Esophagus squamous epithelium (tissue), 5 donors: ENCODE measurements at places on chromosomes 1 and 21.

DNA sequence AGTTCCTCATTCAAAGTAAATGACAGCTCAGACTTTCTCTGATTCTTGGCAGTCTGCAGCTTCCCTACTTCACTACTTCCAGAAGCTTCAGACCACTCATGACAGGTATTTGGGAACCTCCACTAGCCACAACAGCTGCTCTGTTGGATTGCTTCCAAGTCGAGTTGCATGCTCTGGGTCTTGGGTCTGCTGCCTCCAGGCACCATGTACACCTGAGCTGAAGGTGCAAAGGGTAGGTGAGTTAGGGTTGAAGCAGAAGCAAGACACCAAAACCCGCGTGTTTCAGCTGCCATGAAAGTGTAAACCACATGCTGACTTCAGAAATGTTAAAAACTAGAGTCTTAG, 62.7 kb downstream of the ZNF684 start:
- no peak for DNase-seq

- DNase-seq = no peak
These were observed 4.0 kb downstream of the CDKN2C start for GRCh38 chr1:50973875-50974617.

- no peak for DNase-seq
These were observed 47.1 kb upstream of the RPL11 start for GRCh38 chr1:23644555-23644866.

- DNase-seq = no peak
These were observed 3.4 kb downstream of the JUN start for GRCh38 chr1:58780411-58780810.

GRCh38 chr1:29240400-29240837, 4.1 kb downstream of the PTPRU start:
- no peak for DNase-seq

GRCh38 chr1:204207136-204207616, 6.6 kb downstream of the GOLT1A start:
- no peak for DNase-seq

DNA sequence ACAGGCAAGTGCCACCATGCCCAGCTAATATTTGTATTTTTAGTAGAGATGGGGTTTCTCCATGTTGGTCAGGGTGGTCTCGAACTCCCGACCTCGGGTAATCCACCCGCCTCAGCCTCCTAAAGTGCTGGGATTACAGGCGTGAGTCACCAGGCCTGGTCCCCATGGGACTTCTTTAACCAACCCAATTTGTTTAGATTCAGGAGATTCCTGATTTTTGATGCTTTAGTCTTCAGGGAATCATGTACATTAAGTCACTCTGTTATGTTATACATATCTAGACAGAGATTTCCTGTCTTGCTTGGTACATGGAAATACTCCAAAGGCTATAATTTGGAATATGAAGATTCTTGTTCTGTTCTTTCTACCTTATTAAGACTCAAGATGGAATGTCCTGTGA, 202.4 kb upstream of the L1TD1 start:
- DNase-seq = no peak

- DNase-seq = no peak
These were observed 36.6 kb downstream of the CDC42 start for GRCh38 chr1:22089134-22089571.

- DNase-seq = no peak
These were observed 335.6 kb upstream of the PBX1 start for GRCh38 chr1:164223378-164223777.

GRCh38 chr21:44464351-44464750, 9.0 kb downstream of the LRRC3 start:
- no peak for DNase-seq

- no peak for DNase-seq
These were observed 5.8 kb upstream of the FAM167B start for GRCh38 chr1:32241001-32241763.

DNA sequence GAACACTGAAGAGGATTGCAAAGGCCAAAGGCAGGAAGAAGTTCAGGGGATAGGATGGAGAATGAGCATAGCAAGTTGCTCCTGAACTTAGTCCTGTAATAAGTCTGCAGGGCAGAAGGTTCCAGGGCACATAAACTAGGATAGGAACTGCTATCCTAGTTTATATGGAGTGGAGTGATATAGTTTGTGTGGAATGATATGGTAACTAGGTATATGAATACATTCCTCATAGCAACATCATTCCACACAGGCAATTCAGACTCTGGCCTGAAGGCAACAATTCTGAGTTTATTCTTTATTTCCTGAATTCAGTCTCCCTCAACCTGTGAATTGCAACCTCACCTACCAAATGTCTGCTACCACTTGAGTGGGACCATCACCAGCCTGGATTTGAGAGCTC, 154.9 kb upstream of the GREM2 start:
- no peak for DNase-seq

DNA sequence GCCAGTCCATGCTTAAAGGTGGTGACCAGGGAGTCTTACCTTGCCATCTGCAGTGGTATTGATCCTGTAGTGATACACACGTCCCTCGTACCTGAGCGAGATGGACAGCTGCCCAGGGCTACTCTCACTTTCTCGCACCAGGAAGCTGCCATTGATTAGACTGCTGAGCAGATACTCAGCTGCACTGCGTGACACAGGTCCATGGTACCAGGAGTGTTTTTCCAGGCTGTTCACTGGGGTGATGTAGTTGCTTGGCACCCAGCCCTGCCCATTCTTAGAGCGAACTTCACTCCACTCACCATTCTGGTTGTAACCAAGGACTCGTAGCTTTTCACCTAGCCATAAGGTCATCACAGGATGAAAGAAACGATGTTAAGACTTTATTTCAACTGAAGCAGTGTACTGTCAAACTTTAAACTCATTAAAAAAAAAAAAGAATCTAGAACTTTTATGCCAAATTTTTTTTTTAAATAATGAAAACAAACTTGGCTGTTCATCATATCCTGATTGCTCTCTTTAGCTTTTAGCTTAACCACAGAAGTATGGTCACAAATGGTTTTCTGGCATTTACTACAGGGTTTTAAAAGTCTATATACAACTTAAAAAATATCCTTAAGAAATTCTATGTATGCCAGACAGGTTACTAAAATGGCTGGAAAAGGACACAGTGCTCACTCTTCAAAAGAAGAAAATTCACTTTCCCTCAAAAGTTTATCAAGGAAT, 44.6 kb downstream of the TOR3A start:
- no peak for DNase-seq

GRCh38 chr1:80158771-80159170, 1152.2 kb upstream of the ADGRL4 start:
- DNase-seq = no peak

DNA sequence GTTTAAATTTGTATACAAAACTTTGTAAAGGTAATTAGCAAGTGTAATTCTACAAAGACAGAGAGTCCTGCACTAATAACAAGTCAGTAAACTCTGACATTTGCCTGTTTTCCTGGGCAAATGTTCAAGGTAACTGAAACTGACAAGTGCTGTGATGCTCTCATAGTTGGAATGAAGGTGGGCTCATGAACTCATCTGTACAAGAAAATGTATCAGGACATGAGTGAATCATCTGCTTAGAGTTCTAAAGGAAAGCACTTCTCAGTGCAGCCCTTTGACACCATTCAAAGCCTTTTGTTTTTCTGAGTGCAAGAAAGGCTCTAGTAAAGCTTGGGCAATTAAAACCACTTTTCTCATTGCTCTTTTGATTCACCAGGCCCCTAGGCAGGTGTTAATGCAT, 91.5 kb downstream of the UROD start:
- DNase-seq = no peak
